ENCODE measurements at places on chromosomes 5 and 9.
A peak's percentile ranks its signal among the peaks of the same experiment; 100 is the strongest.

DNA sequence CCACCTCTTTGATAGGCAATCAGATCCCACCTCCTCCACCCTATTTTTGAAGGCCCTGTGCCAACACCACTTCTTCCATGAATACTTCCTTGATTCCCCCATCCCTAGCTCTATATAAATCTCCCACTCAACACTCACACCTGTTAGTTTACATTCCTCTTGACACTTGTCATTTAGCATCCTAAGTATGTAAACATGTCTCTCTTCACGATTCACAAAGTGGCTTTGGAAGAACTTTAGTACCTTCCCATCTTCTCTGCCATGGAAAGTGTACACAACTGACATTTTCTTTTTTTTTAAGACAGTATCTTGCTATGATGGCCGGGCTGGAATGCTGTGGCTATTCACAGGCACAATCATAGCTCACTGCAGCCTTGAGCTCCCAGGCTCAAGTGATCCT, 1.5 kb upstream of the FXN start:
- DNase-seq, result no peak

DNA sequence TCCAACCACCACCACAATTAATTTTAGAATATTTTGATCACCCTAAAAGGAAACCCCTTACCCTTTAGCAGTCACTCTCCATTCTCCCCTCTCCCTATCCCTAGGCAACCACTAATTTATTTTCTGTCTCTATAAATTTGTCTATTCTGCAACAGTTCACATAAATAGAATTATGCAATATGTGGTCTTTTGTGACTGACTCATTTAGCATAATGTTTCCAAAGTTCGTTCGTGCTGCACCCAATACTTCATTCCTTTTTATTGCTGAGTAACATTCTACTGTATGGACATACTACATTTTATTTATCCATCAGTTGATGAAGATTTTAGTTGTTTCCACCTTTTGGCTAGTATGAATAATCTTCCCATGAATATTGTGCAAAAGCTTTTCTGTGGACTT, 18.2 kb upstream of the CDC20B start:
- DNase-seq, result no peak

GRCh38 chr5:132283423-132284043, 10.7 kb upstream of the SLC22A4 start:
- peak; percentile 45 for DNase-seq

DNA sequence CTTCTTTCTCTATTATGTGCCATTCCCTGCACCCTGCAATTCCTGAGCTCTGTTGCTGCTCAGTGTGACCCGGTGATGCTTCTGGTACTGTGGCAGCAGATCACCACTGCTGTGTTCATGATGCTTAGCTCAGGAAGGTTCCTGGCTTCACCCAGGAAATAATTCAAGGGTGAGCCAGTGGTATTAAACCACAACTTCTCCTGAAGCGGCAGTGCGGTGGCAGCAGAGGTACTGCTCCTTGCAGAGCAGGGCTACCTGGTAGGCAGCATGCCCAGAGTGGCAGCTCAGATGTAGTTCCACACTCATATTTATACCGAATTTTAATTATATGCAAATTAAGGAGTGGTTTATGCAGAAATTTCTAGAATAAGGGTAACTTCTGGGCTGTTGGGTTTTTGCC, 213.8 kb upstream of the ZNF608 start:
- no peak for DNase-seq

GRCh38 chr5:35856765-35857351, at the start of gene IL7R:
Gene IL7R, plus strand, starts transcription at chr5:35856891. Its CDS starts 87 bp downstream, at chr5:35856978.
- DNase-seq, result no peak

DNA sequence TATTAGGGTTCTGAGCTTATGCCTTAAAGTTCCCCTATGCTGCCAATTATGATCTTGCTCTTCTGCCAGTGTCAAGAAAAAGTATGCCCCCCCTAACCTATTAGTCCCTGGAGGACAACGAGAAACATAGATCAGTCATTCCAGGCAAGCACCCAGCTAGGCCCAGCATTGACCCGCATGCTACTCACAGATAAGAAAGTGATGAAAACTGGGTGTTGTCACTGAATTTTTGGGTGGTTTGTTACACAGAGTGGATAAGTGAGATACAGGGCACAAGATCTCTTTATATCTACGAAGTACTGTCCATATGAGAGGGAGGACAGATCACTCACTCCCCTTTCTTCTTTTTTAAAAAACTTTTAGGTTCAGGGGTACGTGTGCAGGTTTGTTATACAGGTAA, 6.4 kb upstream of the TEX48 start:
- no peak for DNase-seq

DNA sequence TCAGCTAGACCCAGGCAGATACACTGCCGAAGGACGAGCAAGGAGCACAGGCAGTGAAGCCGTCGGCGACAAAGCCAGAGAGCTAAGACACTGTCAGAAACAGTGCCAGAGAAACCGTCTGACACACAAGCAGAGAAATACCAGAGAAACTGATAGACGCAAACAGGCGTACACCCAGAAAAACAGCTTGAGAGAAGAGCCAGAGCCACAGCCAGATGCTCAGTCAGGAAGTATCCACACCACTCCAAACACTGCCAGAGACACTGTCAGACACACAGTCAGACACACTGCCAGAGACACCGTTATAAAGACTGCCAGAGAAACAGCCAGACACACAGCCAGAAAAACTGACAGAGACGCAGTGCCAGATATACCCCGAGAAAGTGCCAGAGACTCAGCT, 19.1 kb downstream of the CNTFR start:
- DNase-seq, result no peak
